ENCODE measurements at places on chromosomes 5 and 9. TPM values are rescaled to one million over a fixed set of nuclear protein-coding genes. Genes with fewer than 3 reads are reported as not detected.

The MSX2 gene
- 11.3 TPM for total RNA-seq

The HSD17B3 gene
- total RNA-seq, result 0.37 TPM

DNA sequence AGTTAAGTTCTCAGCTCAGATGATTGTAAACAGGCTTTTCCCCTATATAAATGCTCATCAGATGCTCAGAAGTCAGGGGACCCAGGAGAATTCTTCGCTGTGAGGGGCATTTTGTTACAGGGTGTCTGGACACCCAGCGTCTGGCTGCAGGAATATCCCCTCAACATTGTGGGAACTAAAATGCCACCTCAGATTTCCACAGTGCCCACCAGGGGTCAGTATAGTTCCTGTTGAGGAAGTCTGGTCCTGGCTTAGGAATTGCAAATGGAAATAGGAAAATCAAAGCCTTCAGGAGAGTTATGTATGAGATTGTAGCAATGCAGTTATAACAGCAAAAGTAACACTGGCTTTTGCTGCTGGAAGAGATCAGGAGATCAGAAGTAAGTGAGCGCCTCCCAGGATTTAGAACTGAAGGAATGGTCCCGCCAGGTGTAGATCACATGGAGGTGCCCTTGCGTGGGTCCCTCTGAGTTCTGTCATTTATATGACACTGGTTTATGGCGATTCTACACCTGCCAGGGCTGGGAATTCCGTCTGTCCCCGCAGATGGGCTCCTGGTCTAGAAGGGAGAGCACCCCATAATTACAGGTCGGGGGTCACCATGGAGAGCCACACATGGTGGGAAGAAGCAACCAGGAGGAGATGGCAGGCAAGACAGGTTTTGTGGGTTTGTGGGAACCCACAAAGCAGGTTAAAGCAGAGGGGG, 47.1 kb upstream of the CTSL start:
- no peaks in the 10 kb centered on the region for H3K27me3 ChIP-seq
- DNase-seq, result peak; percentile 55
- no peak overlapping the region for H3K27ac ChIP-seq
- no peaks in the 10 kb centered on the region for H3K36me3 ChIP-seq
- H3K4me1 ChIP-seq, result no peaks in the 10 kb centered on the region
- no peak overlapping the region for H3K4me3 ChIP-seq

GRCh38 chr9:78606001-78606379, 309.1 kb downstream of the PSAT1 start:
- no peak overlapping the region for H3K4me3 ChIP-seq
- no peak for DNase-seq
- H3K27ac ChIP-seq, result no peak overlapping the region
- 0 out of 2 replicates have a peak, but pooled peaks cover 5% of the 10 kb centered on the region for H3K27me3 ChIP-seq
- H3K4me1 ChIP-seq, result no peaks in the 10 kb centered on the region

DNA sequence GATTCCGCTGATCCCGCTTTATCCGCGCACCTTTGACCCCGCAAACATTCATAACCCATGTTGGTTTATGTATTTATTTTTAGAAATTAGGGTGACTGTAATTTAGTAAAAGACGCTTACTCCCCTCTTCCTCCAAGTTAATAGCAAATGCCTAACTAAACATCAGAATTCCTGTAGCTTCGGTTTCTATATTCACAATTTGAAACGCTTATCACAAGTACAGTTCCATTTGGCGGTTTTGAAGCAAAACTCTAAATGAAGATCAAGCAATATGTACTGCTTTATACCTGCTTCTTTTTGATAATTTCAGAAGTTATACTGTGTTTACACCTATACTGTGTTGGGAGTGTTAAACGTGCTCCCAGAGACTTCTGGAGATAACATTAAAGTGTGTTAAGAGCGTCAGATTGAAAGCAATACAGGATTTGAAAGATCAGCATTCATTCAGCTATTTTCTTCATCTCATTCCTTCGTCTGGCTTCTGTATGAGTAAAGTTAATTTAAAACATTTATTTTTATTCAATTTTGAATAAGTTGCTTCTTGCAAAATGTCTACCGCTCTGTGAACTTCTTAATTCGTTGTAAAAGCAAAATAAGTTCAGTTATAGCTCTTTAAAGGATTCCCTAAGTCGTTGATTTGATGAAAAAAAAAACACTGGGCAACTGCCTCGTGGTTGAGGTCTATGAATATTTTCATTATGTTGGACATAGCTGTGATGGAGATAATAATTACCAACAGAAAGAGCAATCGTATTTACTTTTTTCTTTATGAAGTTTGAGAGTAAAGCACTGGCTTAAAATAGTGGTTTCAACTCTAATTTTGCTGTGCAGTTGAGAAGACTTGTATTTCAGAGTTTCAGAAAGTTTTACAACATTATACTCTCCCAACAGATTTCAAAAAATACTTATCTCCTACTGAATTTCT, 2.5 kb downstream of the PRDM6 start:
- no peaks in the 10 kb centered on the region for H3K27me3 ChIP-seq
- H3K4me3 ChIP-seq, result no peak overlapping the region
- H3K4me1 ChIP-seq, result no peaks in the 10 kb centered on the region
- H3K27ac ChIP-seq, result no peak overlapping the region

- 0 out of 2 replicates have a peak, but pooled peaks cover 5% of the 10 kb centered on the region for H3K4me1 ChIP-seq
- H3K27ac ChIP-seq, result no peak overlapping the region
- DNase-seq, result no peak
- no peaks in the 10 kb centered on the region for H3K36me3 ChIP-seq
- H3K4me3 ChIP-seq, result no peak overlapping the region
- no peaks in the 10 kb centered on the region for H3K27me3 ChIP-seq
Observed at GRCh38 chr5:117681431-117682254, 1107.0 kb upstream of the SEMA6A start.

DNA sequence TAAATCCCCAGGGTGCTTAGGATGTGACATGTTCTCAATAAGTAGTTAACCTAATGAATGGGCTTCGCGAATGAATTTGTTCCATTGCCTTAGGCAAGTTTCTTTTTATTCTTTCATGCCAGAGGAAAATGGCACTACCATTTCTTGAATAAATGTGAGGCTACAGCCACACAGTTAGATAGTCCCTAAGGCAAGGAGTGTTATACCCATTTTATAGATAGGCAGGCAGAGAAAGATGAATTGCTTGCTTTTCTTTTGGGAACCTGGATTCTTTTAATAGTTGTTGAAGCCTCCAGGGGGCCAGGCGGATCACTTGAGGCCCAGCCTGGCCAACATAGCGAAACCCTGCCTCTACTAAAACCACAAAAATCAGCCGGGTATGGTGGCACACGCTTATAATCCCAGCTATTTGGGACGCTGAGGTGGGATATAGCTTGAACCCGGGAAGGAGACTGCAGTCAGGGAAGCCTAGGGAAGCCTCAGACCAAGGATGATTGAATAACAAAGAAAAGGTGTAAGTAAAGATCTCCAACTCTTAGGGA, 943 bp downstream of the NOP16 start:
- DNase-seq, result no peak
- peak overlapping the region; percentile 78 for H3K4me3 ChIP-seq
- no peaks in the 10 kb centered on the region for H3K27me3 ChIP-seq

- H3K4me3 ChIP-seq, result no peak overlapping the region
- peaks cover 17% of the 10 kb centered on the region for H3K4me1 ChIP-seq
- DNase-seq, result no peak
Observed at GRCh38 chr5:96318569-96319110, 114.4 kb downstream of the PCSK1 start.

DNA sequence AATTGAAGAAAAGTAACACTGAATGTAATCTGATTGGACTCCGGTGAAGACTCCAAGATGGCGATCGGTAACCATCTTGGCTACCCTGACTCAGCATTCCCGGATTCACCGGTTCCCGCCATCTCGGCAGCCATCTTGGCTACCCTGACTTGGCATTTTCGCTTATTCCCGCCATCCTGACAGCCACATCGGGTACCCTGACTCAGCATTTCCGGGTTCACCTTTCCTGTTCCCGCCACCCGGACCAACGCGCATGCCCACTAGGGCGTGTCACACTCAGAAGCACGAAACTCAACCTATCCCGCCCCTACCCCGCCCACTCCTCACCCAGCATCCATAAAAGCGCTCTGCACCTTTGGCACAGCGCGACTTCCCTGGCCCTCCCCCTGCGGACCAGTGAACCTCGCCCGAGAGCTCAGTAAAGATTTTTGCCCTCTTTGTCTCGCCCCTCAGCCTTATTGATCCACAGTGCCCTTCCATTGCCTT, 17.2 kb downstream of the SPTLC1 start:
- peak overlapping the region; percentile 18 for H3K4me3 ChIP-seq
- DNase-seq, result peak; percentile 93
- H3K4me1 ChIP-seq, result peaks cover 58% of the 10 kb centered on the region
- peak overlapping the region; percentile 86 for H3K27ac ChIP-seq
- no peaks in the 10 kb centered on the region for H3K27me3 ChIP-seq

GRCh38 chr5:142363619-142363963, 38.8 kb upstream of the SPRY4 start:
- no peak for DNase-seq
- H3K27ac ChIP-seq, result peak overlapping the region; percentile 99
- H3K27me3 ChIP-seq, result no peaks in the 10 kb centered on the region
- peak overlapping the region; percentile 56 for H3K4me3 ChIP-seq
- H3K4me1 ChIP-seq, result peaks cover 97% of the 10 kb centered on the region
- no peaks in the 10 kb centered on the region for H3K36me3 ChIP-seq

GRCh38 chr9:87749335-87750035, 23.6 kb downstream of the CTSL start:
- no peak overlapping the region for H3K4me3 ChIP-seq
- H3K27ac ChIP-seq, result no peak overlapping the region
- H3K36me3 ChIP-seq, result no peaks in the 10 kb centered on the region
- no peak for DNase-seq
- no peaks in the 10 kb centered on the region for H3K4me1 ChIP-seq

GRCh38 chr5:107576736-107577393, 93.9 kb downstream of the EFNA5 start:
- H3K4me3 ChIP-seq, result no peak overlapping the region
- H3K27me3 ChIP-seq, result no peaks in the 10 kb centered on the region
- H3K36me3 ChIP-seq, result no peaks in the 10 kb centered on the region
- H3K27ac ChIP-seq, result no peak overlapping the region

- no peak for DNase-seq
- no peaks in the 10 kb centered on the region for H3K4me1 ChIP-seq
- H3K36me3 ChIP-seq, result no peaks in the 10 kb centered on the region
- no peak overlapping the region for H3K4me3 ChIP-seq
- H3K27ac ChIP-seq, result no peak overlapping the region
- no peaks in the 10 kb centered on the region for H3K27me3 ChIP-seq
Observed at GRCh38 chr9:35996358-35996970, 38.5 kb upstream of the OR2S2 start.

- DNase-seq, result no peak
- H3K27ac ChIP-seq, result no peak overlapping the region
- H3K4me1 ChIP-seq, result peaks cover 11% of the 10 kb centered on the region
- H3K4me3 ChIP-seq, result no peak overlapping the region
- H3K27me3 ChIP-seq, result no peaks in the 10 kb centered on the region
Observed at GRCh38 chr5:36444582-36445418, 143.1 kb upstream of the RANBP3L start.

DNA sequence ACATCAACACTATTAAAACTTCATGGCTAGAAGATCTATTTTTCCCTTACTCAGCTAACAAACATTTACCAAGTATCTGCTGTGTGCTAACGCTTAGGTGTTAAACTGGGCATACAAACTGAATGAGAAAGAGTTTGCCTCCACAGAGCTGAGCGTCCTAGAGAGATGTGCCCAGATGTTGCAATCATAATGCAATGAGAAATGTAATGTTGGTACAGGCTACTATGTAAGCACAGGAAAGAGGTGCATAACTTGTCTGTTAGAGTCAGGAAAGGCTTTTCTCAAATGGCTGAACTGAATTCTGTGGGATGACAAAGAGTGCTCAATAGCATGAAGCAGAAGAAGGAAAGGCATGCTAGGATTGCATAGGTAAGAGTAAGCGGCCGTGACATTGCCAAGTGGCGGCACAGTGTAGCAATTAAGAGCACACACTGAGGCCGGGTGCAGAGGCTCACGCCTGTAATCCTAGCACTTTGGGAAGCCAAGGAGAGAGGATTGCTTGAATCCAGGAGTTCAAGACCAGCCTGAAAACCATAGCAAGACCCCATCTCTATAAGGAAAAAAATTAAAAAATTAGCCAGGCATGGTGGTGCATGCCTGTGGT, 137.8 kb downstream of the MEF2C start:
- peaks cover 25% of the 10 kb centered on the region for H3K4me1 ChIP-seq
- no peaks in the 10 kb centered on the region for H3K27me3 ChIP-seq
- DNase-seq, result no peak
- no peak overlapping the region for H3K27ac ChIP-seq
- no peak overlapping the region for H3K4me3 ChIP-seq

DNA sequence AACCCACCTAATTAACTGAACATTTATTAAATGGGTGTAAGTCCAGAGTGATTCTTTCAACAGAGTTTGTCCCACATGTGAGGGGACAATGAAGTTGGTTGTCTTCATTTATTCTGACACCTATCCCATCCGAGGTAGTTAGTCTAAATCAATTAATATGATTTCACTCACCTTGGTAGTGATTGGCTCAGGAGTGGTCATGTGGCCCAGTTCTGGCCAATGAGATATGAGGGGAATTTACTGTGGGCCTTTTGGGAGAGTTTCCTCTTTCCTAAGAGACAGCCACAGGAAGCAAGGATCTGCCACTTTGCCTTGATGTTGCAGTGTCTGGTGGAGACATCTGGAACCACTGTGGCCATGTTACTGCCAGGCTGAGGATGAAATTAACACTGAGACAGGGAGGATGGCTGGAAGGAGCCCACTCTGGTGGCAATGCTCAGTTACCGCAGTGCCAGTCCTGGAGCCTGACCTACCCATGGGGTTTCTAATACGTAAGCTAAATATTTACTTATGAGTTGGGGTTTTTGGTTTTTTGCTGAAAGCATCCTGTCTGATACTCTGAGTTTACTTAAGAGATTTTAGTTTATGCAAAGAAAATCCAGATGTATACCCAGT, 118.6 kb downstream of the FGF18 start:
- H3K27ac ChIP-seq, result no peak overlapping the region
- no peaks in the 10 kb centered on the region for H3K27me3 ChIP-seq
- DNase-seq, result no peak
- peaks cover 5% of the 10 kb centered on the region for H3K4me1 ChIP-seq
- H3K4me3 ChIP-seq, result no peak overlapping the region
- H3K36me3 ChIP-seq, result no peaks in the 10 kb centered on the region

GRCh38 chr9:107674721-107675277, 185.2 kb upstream of the KLF4 start:
- H3K27me3 ChIP-seq, result no peaks in the 10 kb centered on the region
- H3K36me3 ChIP-seq, result no peaks in the 10 kb centered on the region
- no peak overlapping the region for H3K4me3 ChIP-seq
- H3K27ac ChIP-seq, result no peak overlapping the region
- DNase-seq, result no peak

- no peak overlapping the region for H3K27ac ChIP-seq
- DNase-seq, result no peak
- no peaks in the 10 kb centered on the region for H3K4me1 ChIP-seq
- peaks cover 4% of the 10 kb centered on the region for H3K27me3 ChIP-seq
Observed at GRCh38 chr9:135968083-135968476, 6.9 kb upstream of the UBAC1 start.

- no peaks in the 10 kb centered on the region for H3K4me1 ChIP-seq
- H3K27ac ChIP-seq, result no peak overlapping the region
- DNase-seq, result no peak
- no peaks in the 10 kb centered on the region for H3K27me3 ChIP-seq
- H3K36me3 ChIP-seq, result no peaks in the 10 kb centered on the region
- H3K4me3 ChIP-seq, result no peak overlapping the region
Observed at GRCh38 chr5:73867345-73868335, 241.6 kb downstream of the ARHGEF28 start.

Measured in HCT116 (cell line).